ENCODE measurements at places on chromosomes 6 and 20.
A peak's percentile ranks its signal among the peaks of the same experiment; 100 is the strongest.

DNA sequence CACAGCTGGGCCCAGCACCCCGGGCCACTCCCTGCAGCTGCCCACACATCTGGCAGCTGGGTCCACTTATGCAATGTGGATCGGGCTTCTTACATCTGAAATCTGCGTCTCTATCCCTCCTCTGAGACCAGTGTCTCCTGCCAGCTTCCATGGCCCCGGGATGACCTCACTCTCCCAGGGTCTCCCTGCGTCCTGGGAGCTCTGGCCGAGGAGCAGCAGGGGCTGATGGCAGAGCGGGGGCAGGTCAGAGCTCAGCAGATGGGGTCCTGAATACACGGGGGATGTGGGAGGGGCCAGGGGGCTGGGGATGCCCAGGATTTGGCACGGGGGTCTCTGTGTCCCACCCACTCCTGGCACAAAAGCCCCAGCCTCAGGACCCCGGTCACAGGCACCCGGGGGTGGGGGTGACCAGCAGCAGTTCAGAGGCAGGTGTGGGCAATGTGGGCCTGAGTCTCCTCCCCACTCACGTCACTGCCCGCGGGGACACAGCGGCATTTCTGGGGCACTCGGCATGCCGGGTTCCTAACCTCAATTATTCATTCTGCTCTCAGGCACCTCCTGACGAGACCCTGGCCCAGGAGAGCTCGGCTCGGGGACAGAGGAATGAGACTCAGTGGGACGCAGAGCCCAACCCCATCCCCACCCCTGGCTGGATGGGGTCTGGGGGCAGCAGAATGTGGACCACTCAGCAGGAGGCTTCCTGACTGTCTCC lies 16.4 kb downstream of the CHRNA4 start:
- no peak for DNase-seq

DNA sequence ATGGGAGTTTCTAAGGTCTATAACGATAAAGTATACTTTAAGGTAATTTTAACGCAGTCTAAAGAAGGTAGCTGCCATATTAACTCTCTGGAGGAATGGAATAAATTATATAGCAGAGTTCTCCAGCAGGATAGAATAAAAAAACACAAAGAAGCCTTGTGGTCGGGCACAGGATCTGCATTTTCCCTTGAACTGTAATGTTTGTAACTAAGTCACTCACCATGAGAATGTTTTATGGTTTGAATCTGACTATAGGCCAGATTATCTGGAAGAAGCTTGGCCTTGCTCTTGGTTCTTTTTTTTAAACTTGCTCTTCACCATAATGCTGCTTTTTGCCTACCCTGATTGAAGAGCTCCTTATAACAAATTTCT lies 238.8 kb upstream of the NOX3 start:
- no peak for DNase-seq

DNA sequence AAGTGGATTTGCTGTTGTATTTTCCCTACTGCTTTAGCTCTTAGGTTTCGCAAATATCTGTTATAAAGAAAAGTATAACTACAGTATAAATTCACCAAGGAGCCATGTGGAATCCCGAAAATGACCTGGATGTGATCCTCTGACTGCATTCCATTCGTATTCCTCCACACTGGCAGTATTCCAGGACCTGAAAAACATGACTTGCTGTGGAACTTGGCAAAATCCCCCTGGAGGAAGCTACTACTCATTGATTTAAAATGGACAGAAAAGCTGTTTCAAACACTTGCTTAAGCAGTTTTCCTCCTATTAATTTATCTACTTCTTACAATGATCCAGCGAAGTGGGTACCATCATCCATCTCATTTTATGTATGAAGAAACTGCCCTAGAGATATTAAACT lies 13.3 kb upstream of the ENPP5 start:
- no peak for DNase-seq

DNA sequence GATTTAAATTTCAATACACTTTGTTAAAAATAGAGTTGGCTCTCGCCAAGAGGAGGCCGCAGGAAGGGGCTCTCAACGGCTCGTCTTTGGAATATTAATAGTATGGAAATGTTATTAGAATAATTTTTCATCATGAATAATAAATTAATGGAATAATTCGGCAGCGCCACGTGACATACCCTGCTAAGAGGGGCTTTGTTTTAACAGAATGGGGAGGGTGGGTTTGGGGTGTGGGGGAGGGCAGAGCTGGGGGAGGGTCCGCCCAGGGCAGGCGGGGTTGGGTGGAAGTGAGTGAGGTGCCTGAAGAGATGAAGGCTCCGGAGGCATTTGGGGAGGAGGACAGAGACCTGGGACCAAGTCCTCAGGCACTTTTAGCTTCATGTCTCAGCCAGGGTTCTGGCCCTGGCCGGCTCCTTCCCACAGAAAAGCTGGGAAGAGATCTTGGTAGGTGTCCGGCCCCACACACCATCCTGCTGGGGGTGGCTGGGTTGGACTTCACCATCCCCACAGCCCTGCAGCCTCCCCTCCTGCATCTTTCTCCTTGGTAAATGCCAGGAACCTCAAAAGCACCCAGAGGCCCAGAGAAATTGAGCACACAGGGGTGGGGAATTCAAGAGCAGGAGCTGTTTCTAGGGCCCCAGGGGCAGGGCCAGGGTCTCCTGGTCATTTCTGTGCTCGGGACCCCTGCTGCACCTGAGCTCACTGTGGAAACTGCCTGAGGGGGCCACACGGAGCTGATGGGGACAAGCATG lies 93.6 kb upstream of the BHLHE23 start:
- DNase-seq = no peak

GRCh38 chr20:48718786-48719578 lies 108.8 kb downstream of the PREX1 start:
- DNase-seq = peak; percentile 70

GRCh38 chr20:24828992-24829648 lies 119.9 kb upstream of the CST7 start:
- DNase-seq = no peak

GRCh38 chr6:42113936-42114636 lies 28.3 kb downstream of the C6orf132 start:
- DNase-seq = no peak

- no peak for DNase-seq
Observed at GRCh38 chr20:58900397-58900796, 47.9 kb downstream of the GNAS start.

GRCh38 chr6:44064089-44064947 lies 62.9 kb downstream of the MRPL14 start:
- peak; percentile 59 for DNase-seq

DNA sequence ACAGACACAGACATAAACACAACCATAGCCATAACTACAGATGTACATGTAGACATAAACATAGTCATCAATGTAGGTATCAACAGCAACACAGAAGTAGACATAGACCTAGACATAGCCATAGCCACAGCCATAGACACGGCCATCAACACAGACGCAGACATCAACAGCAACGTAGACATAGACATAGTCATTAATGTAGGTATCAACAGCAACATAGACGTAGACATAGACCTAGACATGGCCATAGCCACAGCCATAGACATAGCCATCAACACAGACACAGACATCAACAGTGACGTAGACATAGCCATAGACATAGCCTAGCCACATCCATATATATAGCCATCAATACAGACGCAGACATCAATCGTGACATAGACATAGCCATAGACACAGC lies 258.3 kb upstream of the FOXQ1 start:
- no peak for DNase-seq

GRCh38 chr6:34027445-34027936 lies 118.4 kb downstream of the GRM4 start:
- DNase-seq = peak; percentile 65

DNA sequence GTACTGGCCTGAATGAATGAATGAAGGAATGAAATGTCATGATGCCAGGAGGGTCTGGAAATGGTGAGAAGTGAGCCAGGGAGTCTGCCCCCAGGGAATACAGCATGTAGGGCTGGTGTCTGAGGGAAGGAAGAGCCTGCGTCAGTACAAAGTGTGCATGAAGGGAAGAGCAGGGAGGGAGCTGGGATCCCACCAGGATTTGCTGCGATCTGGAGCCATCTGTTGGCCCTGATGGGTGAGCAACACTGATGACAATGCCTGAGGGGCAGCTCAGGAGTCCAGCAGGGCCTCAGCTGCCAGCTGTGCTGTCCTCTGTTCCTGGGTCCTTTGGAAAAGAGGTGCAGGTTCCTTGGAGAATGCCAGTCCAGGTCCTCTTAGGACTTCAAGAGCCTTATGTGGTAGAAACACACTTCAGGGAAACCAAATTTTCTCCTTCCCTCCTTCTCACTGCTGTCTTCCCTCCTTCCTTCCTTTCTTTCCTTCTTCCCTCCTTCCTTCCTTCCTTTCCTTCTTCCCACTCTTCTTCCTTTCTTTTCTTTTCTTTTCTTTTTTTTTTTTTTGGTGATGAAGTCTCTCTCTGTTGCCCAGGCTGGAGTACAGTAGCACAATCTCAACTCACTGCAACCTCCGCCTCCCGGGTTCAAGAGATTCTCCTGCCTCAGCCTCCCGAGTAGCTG lies 11.5 kb downstream of the BPI start:
- no peak for DNase-seq

DNA sequence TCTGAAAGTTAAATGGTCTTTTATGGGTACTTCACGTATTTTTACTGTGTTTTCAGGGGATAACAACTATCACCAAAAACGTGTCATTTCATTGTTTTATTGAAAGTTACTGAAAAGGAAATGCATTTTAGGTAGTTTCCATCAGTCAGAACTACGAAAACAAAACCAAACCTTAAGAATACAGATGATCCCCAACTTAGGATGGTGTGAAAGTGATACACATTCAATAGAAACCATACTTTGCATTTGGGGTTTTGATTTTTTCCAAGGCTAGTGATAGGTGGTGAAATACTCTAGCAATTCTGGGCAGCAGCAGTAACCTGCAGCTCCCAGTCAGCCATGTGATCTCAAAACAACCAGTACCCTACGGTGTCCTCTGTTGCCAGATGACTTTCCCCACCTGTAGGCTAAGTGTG lies 25.9 kb upstream of the EFHC1 start:
- peak; percentile 58 for DNase-seq

DNA sequence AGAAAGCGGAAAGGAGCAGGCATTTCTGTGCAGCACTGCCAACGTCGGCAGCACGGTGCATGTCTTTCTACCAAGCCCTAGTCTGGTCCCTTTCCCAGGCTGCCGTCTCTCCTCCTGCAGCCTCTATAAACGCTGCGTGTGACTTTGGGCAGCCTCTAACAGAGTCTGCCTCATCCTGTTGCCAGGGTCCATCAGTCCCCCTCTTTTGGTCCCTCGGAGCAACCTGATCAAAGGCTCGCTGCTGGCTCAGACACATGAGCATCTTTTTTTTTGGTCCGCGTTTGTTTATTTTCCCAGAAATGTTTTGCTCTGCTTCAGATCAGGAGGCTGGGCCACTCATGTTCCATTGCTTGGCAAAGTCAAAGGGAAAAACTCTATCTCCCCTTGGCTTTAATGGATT lies 166.8 kb upstream of the CST7 start:
- no peak for DNase-seq

- no peak for DNase-seq
Observed at GRCh38 chr20:11929947-11930346, 12.3 kb downstream of the BTBD3 start.

DNA sequence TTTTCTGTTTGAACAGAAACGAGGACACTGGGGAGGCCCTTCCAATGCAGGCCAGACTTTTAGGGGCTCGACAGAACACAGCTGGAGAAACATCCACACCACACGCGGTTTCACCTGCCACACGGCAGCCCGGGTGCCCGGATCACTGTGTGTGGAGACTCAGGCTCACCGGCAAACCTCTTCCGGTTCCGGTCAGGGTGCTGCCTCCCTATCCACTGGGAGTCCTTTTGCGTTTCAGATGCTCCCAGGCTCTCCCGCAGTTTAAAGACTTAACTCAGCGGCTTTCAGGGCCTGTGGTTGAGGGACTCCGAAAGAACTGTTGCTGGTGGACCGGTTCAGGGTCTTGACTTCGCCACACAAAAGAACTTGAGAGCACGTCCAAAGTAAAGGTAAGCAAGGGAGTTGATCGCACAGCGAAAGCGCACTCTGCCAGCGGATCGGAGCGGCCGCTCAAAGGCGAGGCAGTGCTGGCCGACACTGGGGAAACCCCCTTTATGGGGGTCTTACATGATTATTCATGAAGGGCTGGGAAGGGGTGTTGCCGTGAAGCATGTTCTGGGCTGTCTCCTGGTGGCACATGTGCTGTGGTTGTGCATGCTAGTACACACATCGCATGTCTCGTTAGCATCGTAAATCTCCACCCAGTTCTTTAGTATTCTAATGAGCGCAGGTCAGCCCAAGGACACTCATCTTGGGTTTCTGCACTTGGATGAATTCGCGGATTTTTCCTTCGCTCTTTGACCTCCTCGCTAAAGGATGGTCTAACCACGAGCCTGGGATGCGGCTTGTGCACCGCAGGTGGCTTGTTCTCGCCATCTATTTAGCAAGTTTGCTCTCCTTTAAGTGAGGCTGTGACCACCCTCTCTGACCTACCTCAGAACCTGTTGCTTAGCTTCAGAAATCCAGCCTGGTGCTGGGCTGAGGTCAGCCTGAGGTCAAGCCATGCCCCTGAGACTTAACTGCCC lies 180.3 kb downstream of the CDH26 start:
- DNase-seq = peak; percentile 52

- no peak for DNase-seq
Observed at GRCh38 chr20:9280666-9281065, 211.8 kb downstream of the PLCB4 start.

DNA sequence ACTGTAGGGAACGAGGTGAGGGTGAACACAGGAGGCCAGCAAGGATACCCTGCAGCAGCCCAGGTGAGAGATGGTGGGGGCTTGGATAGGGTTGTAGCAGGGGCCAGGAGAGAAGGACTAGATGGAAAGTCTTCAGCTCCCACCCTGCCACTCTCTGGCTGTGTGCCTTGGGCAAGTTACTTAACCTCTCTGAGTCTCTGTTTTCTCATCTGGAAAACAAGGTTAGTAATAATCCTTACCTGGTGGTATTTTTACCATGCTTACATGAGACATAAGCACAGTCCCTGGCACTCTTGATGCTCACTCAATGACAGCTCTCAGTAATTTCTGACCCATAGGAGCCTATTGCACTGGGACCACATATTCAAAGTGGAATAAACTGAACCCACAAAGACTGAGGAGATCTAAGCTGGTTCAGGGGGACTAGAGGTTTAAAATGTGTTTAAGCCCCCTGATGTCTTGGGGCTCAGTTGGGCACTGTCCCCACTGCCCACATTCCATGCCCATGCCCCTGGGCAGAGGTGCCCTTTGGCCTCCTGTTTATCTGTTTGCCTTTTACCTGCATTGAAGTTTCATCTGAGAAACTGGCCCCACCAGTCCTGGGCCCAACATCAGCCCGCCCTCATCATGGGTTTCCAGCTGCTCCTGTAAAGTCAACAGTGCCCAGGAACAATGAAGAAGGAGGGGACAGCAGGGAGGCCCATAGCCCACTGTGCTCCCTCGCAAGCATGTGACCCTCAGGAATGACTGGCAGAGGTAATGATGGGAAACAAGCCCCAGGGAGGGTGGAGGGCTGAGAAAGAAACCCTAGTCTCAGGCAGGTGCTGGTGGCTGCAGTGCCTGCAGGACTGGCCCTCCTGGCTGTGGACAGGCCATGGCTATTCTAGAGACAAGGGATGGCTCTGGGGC lies 104.0 kb downstream of the VEGFA start:
- no peak for DNase-seq

GRCh38 chr20:2706688-2707352 lies 14.2 kb downstream of the EBF4 start:
- peak; percentile 50 for DNase-seq

GRCh38 chr6:168985705-168986104 lies 267.9 kb downstream of the THBS2 start:
- no peak for DNase-seq

GRCh38 chr6:165889636-165890403 lies 226.8 kb upstream of the PDE10A start:
- DNase-seq = peak; percentile 28
